Esophagus squamous epithelium (tissue), 5 donors: ENCODE measurements at places on chromosomes 12 and 14. TPM values are rescaled to one million over a fixed set of nuclear protein-coding genes. Genes with fewer than 3 reads are reported as not detected.

The IL31 gene
- not detected for total RNA-seq

The SLC6A12 gene
- total RNA-seq, result not detected

DNA sequence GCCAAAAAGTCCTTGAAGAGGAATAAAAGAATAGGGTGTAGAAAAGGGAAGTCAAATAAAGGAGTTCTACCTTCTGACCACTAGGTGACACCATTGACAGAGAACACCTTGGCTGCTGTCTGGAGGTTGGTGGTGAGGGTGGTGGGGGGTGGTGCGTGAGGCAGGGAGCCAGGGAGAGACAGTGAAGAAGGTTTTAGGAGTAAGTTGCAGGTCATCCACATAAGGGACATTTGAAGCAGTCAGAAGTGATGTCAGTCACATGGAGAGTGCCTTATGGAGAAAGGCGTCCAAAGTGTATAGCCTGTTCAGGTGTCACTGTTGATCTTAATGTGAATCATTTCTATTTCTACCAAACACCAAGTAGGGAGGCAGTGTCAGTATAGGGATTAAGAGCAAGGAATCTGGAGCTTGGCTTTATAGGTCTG lies 279.3 kb upstream of the DDHD1 start:
- H3K27me3 ChIP-seq, result no peaks in the 10 kb centered on the region
- no peak overlapping the region for H3K27ac ChIP-seq
- H3K36me3 ChIP-seq, result no peaks in the 10 kb centered on the region
- DNase-seq, result no peak
- no peaks in the 10 kb centered on the region for H3K4me1 ChIP-seq

GRCh38 chr12:11861155-11861863 lies 209.4 kb upstream of the BCL2L14 start:
- H3K4me1 ChIP-seq, result peaks cover 34% of the 10 kb centered on the region

DNA sequence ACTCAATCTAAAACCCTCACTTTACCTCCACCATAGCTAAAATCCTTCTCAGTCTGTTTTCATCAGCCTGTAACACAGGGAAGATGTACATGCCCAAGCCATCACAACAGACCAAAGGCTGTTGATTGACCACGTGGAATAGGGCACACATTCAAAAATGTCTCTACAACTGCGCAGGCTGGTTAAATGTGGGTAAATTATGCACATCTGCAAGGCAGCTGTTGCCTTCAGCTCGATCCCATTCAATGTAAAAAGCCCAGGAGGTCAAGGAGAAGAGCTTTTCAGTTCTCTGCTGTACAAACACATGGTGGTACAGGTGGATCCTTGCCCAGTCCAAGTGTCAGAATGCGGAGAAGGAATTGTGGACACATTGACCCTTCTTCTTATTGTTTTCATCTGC lies 354.0 kb downstream of the FLRT2 start:
- no peaks in the 10 kb centered on the region for H3K4me1 ChIP-seq
- no peak overlapping the region for H3K4me3 ChIP-seq
- no peak overlapping the region for H3K27ac ChIP-seq
- no peaks in the 10 kb centered on the region for H3K27me3 ChIP-seq
- no peaks in the 10 kb centered on the region for H3K36me3 ChIP-seq
- no peak for DNase-seq
